Stimulated activated CD8-positive, alpha-beta memory T cell treated with anti-CD3 and anti-CD28 coated beads, Interleukin-2, amount 100 ng/mL, for 48 hours (primary cell): ENCODE measurements at places on chromosomes 12 and 14.
A peak's percentile ranks its signal among the peaks of the same experiment; 100 is the strongest.

DNA sequence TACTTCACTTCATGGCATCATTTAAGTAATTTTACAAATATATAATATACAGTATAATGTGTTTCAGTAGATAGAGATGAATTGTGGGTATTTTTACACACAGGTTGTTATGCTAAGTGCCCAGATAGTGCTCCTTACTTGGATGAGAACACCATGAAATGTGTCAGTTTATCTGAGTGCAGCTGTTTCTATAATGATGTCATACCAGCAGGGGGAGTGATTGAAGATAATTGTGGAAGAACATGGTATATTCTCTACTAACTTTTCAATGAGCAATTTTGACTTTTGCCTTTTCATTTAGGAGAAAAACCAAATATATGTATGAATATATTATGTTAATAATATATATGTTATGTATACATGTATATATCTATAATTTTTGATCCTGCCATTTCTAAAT, 221.6 kb downstream of the LRRK2 start:
- no peak for DNase-seq

DNA sequence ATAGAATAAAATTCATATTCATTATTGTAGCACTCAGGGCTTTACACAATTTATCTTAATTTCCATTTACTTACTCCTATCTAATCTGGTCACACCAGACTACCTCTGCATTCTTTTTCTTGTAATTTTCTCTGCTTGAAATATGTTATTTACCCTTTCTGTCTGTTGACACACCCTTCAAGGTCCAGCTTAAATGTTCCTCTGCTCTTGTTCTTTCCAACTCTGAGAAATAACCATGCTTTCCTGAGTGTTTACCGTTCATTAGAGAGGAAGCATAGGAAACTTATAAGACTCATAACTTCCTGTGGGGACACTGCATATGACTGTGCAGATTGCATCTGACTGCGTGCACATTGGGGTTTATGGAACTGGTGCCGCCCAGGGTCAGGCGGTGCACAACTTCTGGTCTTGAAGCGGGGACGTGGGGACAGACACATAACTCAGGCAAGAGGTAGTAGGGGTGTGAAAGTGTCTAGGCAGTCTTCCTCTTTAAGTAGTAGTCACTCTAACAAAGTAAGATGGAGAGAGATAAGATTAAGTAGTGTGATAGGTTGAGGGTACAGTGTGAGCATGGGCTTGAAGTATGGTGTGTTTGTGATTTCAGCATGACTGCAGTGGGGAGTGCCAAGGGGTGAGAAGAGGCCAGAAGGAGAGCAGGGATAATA, 42.6 kb upstream of the FOXJ2 start:
- DNase-seq, result peak; percentile 51

DNA sequence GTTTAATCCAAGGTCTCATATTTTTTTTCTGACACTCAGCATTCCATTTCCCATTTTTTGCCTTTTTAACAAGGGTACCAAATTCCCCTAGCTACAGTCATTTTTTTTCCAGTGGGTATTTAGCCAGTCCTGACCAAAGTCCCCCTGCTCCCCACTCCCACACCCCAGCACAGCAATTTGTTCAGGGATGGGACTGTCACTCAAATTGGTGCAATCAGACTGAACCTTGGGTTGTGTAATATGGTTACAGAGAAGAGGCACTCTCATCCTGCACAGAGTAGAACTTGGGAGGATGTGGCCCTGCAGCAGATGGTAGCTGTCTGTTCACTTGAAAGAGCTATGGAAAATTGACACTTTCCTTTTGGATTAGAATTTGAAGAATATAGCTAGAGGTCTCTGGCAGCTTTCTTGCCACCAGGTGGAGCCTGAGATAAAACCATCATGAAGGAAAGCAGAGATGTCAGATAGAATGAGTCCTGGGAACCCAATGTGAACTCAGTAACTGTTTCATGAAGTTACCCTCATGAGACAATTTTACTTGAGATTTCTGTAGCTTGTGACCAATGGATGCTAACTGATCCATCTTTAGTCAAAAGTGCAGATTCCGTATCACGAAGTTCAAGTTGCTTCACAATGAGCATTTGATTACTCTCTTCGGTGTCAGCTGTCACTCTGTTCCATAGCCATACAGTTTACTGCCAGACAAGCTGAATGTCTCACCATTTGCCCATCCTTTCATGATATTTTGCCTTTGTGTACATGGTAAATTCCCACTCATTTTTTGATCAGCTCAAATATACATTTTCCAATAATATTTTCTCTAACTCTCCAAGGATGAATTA, 394.0 kb upstream of the SYT1 start:
- no peak for DNase-seq

DNA sequence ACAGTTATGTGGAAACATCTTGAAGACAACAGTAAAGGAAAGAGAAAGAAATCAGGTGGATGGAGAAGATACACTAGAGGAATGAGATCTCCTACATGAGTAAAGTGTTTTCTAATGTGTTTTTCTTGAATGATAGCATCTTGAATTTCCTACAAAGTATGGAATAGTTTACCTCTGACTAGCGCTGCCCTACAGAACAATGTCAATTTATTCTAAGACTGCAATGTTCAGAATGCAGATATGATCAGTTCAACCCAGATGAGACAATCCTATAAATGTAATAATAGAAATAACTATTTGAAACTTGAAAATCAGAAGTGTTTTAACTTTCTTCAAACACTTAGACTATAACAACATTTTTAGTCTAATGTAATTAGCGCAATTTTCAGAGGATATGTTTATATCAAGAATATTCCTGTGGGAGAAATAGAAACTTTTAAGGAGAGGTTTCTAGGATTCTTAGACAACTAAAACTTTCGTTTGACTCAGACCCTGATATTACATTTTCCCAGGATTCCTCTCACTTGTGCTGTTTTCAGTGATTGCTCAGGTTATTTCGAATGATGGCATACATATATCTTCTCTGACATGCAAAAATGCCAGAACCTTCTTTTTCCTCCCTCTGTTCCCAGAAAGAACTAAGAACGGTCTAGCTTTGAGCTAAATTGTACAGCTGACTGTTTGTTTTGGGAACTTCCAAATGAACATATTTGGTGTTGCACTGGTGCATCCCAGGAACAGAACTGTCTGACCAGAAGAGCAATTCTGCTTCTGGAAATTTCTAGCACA, 1017.4 kb downstream of the DIO2 start:
- no peak for DNase-seq

DNA sequence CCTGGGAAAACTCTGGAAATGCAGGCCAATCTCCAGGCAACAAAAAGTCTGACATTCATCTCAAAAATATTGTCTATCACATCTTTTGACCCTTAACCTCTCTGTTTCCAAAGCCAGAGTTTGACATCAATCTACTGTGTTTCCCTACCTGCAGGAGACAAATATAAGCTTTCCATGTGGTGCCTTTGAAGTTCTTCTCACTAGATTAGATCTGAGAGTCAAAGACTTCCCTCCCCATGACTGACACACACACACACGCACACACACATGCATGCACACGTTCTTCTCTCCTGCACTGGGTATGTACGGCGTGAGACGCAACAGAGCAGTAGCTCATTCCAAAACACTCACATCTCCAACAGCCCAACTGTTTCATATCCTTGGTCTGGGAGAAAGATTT, 8.1 kb upstream of the ITPR2 start:
- DNase-seq, result no peak

DNA sequence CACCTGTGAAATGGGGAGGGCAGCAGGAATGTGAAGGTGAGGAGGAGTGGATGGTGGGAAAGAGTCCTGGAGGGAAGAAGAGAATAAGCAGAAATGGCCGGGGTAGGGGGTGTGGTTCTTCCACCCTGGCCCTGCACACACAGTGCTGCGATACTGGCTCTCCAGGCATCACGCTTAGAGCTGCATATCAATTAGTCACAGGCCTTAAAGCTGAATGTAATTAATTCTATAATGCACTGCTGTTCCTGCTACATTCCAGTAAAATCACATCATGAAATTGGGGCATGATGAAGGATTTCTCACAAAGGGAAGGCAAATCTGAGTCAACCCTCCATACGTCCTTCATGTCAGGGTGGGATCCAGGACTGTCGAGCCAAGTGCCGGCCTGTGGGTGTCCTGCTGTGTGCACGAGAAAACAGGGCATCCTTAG, 566.1 kb downstream of the BCL11B start:
- DNase-seq, result no peak

GRCh38 chr12:124742111-124742510, 121.6 kb downstream of the SCARB1 start:
- DNase-seq, result no peak

- DNase-seq, result no peak
These were observed 114.7 kb upstream of the CRY1 start for GRCh38 chr12:107207931-107208525.

GRCh38 chr12:1852076-1852475, 31.7 kb downstream of the LRTM2 start:
- DNase-seq, result no peak

DNA sequence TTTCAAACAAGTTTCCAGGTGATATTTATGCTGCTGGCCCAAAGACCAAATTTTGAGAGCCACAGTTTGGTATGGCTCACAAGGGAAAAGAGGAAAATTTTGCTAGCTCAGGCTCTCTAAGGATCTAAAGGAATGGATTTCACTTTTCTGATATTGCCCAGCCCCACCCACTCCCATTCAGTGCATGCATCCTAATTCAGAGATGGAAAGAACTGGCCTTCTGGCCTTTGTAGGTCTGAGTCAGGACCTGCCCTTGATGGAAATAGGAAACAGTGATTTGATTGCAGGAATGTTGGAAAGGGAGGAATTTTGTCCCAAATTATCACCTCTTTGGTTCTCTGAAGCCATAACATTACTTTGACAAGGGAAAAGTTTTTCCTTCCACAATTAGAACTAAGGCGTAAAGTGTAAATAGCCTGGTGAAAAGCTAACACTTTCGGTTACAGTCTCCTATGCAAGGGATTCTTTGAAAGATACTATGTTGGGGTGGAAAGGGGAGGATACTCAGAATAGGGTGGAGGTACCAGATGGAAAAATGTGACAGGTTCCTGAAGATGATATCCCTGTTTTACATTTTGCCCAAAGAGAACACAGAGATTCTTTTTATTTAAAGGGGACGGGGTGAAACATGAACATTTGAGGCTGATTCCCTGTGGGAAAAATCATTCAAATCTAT, 11.1 kb downstream of the ZNF641 start:
- no peak for DNase-seq
